ENCODE measurements at places on chromosomes 6 and 20. TPM values are rescaled to one million over a fixed set of nuclear protein-coding genes. Genes with fewer than 3 reads are reported as not detected.

ZSCAN12 gene
- total RNA-seq: 20.7 TPM

- H3K36me3 ChIP-seq: no peaks in the 10 kb centered on the region
- no peaks in the 10 kb centered on the region for H3K4me1 ChIP-seq
- no peaks in the 10 kb centered on the region for H3K27me3 ChIP-seq
These were observed 517.0 kb downstream of the BTBD3 start for GRCh38 chr20:12434672-12435071.

- H3K36me3 ChIP-seq: no peaks in the 10 kb centered on the region
- peak overlapping the region; percentile 11 for H3K4me3 ChIP-seq
- peaks cover 11% of the 10 kb centered on the region for H3K4me1 ChIP-seq
- DNase-seq: peak; percentile 82
- H3K27me3 ChIP-seq: no peaks in the 10 kb centered on the region
- peak overlapping the region; percentile 49 for H3K27ac ChIP-seq
These were observed 49.7 kb downstream of the JPH2 start for GRCh38 chr20:44137266-44137801.

- H3K27me3 ChIP-seq: peaks cover 2% of the 10 kb centered on the region
- H3K4me3 ChIP-seq: no peak overlapping the region
- H3K27ac ChIP-seq: no peak overlapping the region
- H3K36me3 ChIP-seq: no peaks in the 10 kb centered on the region
- H3K4me1 ChIP-seq: peaks cover 9% of the 10 kb centered on the region
These were observed 12.2 kb upstream of the KCNG1 start for GRCh38 chr20:51034988-51035656.

IL17F gene
- not detected for total RNA-seq

OPRM1 gene
- total RNA-seq: not detected

GRCh38 chr20:54726687-54727300 lies 251.4 kb downstream of the DOK5 start:
- no peaks in the 10 kb centered on the region for H3K36me3 ChIP-seq
- H3K27me3 ChIP-seq: no peaks in the 10 kb centered on the region
- H3K4me1 ChIP-seq: no peaks in the 10 kb centered on the region
- H3K27ac ChIP-seq: no peak overlapping the region
- no peak for DNase-seq

GRCh38 chr6:55957961-55958422 lies 82.6 kb upstream of the BMP5 start:
- no peaks in the 10 kb centered on the region for H3K4me1 ChIP-seq
- no peak overlapping the region for H3K27ac ChIP-seq
- no peaks in the 10 kb centered on the region for H3K27me3 ChIP-seq
- H3K36me3 ChIP-seq: no peaks in the 10 kb centered on the region

CTCFL gene
- total RNA-seq: 0.34 TPM

GTSF1L gene
- total RNA-seq: not detected

HACE1 gene
- total RNA-seq: 37.0 TPM

- H3K4me3 ChIP-seq: no peak overlapping the region
- no peaks in the 10 kb centered on the region for H3K4me1 ChIP-seq
- H3K36me3 ChIP-seq: no peaks in the 10 kb centered on the region
- no peak overlapping the region for H3K27ac ChIP-seq
- H3K27me3 ChIP-seq: no peaks in the 10 kb centered on the region
These were observed 568.5 kb upstream of the ID4 start for GRCh38 chr6:19268718-19269117.

- no peak overlapping the region for H3K4me3 ChIP-seq
- H3K27ac ChIP-seq: no peak overlapping the region
- no peak for DNase-seq
- H3K36me3 ChIP-seq: no peaks in the 10 kb centered on the region
These were observed 41.9 kb downstream of the PKHD1 start for GRCh38 chr6:52045481-52045880.

GRCh38 chr6:155212616-155213380 lies 51.0 kb upstream of the CLDN20 start:
- DNase-seq: no peak
- peaks cover 23% of the 10 kb centered on the region for H3K4me1 ChIP-seq
- H3K4me3 ChIP-seq: no peak overlapping the region
- peaks cover 6% of the 10 kb centered on the region for H3K36me3 ChIP-seq

DNA sequence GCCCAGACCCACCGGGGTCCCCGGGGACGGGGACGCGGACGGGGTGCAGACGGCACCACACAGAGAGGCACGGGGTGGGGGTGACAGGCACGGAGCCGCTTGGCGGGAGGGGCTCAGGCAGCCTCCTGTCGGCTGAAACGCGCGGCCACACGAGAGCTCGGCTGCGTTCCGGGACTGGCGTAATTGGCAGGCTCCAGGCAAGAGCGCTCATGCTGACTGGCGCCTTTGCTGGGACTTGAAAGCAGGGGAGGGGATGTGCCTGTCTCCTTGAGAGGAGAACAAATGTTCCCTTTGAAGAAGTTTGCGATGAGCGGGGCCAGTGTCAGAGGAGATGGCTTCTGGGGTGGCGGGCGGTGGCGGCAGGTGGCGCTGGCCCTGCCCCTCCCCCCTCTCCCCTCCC lies 25.8 kb downstream of the BHLHE23 start:
- no peaks in the 10 kb centered on the region for H3K36me3 ChIP-seq
- peaks cover 21% of the 10 kb centered on the region for H3K27me3 ChIP-seq
- H3K4me1 ChIP-seq: peaks cover 33% of the 10 kb centered on the region

AVP gene
- not detected for total RNA-seq

DNA sequence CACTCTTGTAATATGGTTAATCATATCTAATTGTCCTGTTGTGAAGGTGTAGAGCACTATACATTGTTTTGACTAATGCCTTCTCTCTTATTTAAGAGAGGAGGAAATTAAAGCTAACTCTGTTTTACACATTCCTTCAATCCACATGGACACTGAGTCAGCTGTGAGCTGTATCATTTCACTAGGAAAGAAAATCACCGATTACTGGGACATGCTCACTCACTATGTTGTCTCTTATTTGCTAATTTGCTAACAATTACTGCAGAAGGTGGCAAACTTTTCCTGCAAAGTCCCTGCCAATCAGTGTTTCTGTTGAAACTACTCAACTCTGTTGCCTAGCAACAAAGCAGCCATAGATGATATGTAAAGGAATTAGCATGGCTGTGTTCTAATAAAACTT lies 98.2 kb downstream of the BCAS1 start:
- H3K4me3 ChIP-seq: no peak overlapping the region
- H3K27me3 ChIP-seq: no peaks in the 10 kb centered on the region
- H3K4me1 ChIP-seq: no peaks in the 10 kb centered on the region
- H3K27ac ChIP-seq: no peak overlapping the region

OPN5 gene
- total RNA-seq: not detected

GRCh38 chr20:20211988-20212518 lies 155.9 kb upstream of the INSM1 start:
- no peaks in the 10 kb centered on the region for H3K27me3 ChIP-seq
- DNase-seq: no peak
- peaks cover 56% of the 10 kb centered on the region for H3K4me1 ChIP-seq
- no peak overlapping the region for H3K27ac ChIP-seq
- H3K4me3 ChIP-seq: no peak overlapping the region

ERVFRD-1 gene
- total RNA-seq: not detected

DNA sequence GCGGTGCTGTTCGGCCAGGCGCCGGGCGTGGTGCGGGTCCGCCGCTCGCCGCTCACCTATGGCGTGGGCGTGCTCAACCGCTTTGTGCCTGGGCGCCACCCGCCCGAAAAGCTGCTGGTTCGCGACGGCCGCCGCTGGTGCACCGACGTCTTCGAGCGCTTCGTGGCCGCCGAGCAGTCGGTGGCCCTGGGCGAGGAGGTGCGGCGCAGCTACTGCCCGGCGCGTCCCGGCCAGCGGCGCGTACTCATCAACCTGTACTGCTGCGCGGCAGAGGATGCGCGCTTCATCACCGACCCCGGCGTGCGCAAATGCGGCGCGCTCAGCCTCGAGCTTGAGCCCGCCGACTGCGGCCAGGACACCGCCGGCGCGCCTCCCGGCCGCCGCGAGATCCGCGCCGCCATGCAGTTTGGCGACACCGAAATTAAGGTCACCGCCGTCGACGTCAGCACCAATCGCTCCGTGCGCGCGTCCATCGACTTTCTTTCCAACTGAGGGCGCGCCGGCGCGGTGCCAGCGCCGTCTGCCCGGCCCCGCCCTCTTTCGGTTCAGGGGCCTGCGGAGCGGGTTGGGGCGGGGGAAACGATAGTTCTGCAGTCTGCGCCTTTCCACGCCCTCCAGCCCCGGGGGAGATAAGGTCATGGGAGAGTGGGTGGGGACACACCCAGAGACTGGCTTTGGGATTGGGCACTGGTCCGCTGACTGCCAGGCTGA lies 15.7 kb downstream of the ADISSP start:
- no peaks in the 10 kb centered on the region for H3K36me3 ChIP-seq
- DNase-seq: peak; percentile 87
- H3K4me1 ChIP-seq: peaks cover 4% of the 10 kb centered on the region
- H3K27me3 ChIP-seq: peaks cover 62% of the 10 kb centered on the region
- H3K27ac ChIP-seq: no peak overlapping the region

- no peak for DNase-seq
- H3K36me3 ChIP-seq: no peaks in the 10 kb centered on the region
- H3K4me1 ChIP-seq: no peaks in the 10 kb centered on the region
- no peak overlapping the region for H3K4me3 ChIP-seq
- no peak overlapping the region for H3K27ac ChIP-seq
These were observed 23.2 kb upstream of the PTCHD4 start for GRCh38 chr6:48134246-48134645.

GRCh38 chr6:57256541-57256940 lies 34.4 kb upstream of the RAB23 start:
- DNase-seq: no peak
- no peak overlapping the region for H3K27ac ChIP-seq

GRCh38 chr6:32271429-32271828 lies 47.6 kb upstream of the NOTCH4 start:
- no peak for DNase-seq
- H3K27me3 ChIP-seq: no peaks in the 10 kb centered on the region
- H3K27ac ChIP-seq: no peak overlapping the region
- no peaks in the 10 kb centered on the region for H3K36me3 ChIP-seq

GRCh38 chr6:119148825-119149525 lies 70.5 kb upstream of the FAM184A start:
- H3K36me3 ChIP-seq: no peaks in the 10 kb centered on the region
- no peak overlapping the region for H3K27ac ChIP-seq
- H3K27me3 ChIP-seq: no peaks in the 10 kb centered on the region
- no peaks in the 10 kb centered on the region for H3K4me1 ChIP-seq
- no peak overlapping the region for H3K4me3 ChIP-seq

MAP3K5 gene
- total RNA-seq: 0.28 TPM

GRCh38 chr6:1942834-1943233 lies 302.6 kb downstream of the GMDS start:
- no peak overlapping the region for H3K4me3 ChIP-seq
- H3K36me3 ChIP-seq: no peaks in the 10 kb centered on the region

PLEKHG1 gene
- total RNA-seq: 4.6 TPM

- DNase-seq: no peak
- peaks cover 8% of the 10 kb centered on the region for H3K4me1 ChIP-seq
- no peaks in the 10 kb centered on the region for H3K36me3 ChIP-seq
- H3K4me3 ChIP-seq: no peak overlapping the region
These were observed 36.5 kb upstream of the PSMF1 start for GRCh38 chr20:1081891-1082290.

DSP gene
- 38.3 TPM for total RNA-seq

- H3K27me3 ChIP-seq: peaks cover 6% of the 10 kb centered on the region
- no peaks in the 10 kb centered on the region for H3K36me3 ChIP-seq
- no peak for DNase-seq
- H3K4me3 ChIP-seq: no peak overlapping the region
- no peaks in the 10 kb centered on the region for H3K4me1 ChIP-seq
- H3K27ac ChIP-seq: no peak overlapping the region
These were observed 139.9 kb downstream of the COL9A1 start for GRCh38 chr6:70162972-70163371.

GRCh38 chr6:146915671-146916127 lies 288.5 kb upstream of the STXBP5 start:
- no peak overlapping the region for H3K27ac ChIP-seq
- no peaks in the 10 kb centered on the region for H3K36me3 ChIP-seq
- no peaks in the 10 kb centered on the region for H3K4me1 ChIP-seq
- H3K27me3 ChIP-seq: no peaks in the 10 kb centered on the region

NR2E1 gene
- 0.25 TPM for total RNA-seq

- no peak overlapping the region for H3K27ac ChIP-seq
- peaks cover 5% of the 10 kb centered on the region for H3K4me1 ChIP-seq
- no peaks in the 10 kb centered on the region for H3K36me3 ChIP-seq
- no peak overlapping the region for H3K4me3 ChIP-seq
These were observed 71.9 kb upstream of the POPDC3 start for GRCh38 chr6:105251689-105252088.

SPACA1 gene
- not detected for total RNA-seq

SCGN gene
- not detected for total RNA-seq

CDH4 gene
- total RNA-seq: 6.5 TPM

GRCh38 chr6:144335914-144336313 lies 50.8 kb downstream of the UTRN start:
- no peaks in the 10 kb centered on the region for H3K36me3 ChIP-seq
- no peak for DNase-seq
- H3K27me3 ChIP-seq: no peaks in the 10 kb centered on the region
- peaks cover 5% of the 10 kb centered on the region for H3K4me1 ChIP-seq
- no peak overlapping the region for H3K27ac ChIP-seq

GRCh38 chr20:44182863-44183262 lies 4.1 kb downstream of the JPH2 start:
- H3K4me1 ChIP-seq: peaks cover 13% of the 10 kb centered on the region
- DNase-seq: no peak
- H3K4me3 ChIP-seq: no peak overlapping the region
- H3K27ac ChIP-seq: no peak overlapping the region
- H3K36me3 ChIP-seq: no peaks in the 10 kb centered on the region

- H3K4me3 ChIP-seq: no peak overlapping the region
- peak; percentile 4 for DNase-seq
- H3K27me3 ChIP-seq: no peaks in the 10 kb centered on the region
- no peak overlapping the region for H3K27ac ChIP-seq
- no peaks in the 10 kb centered on the region for H3K4me1 ChIP-seq
These were observed 688.4 kb downstream of the HTR1B start for GRCh38 chr6:76774781-76775384.

XKR7 gene
- 0.07 TPM for total RNA-seq

- H3K27ac ChIP-seq: peak overlapping the region; percentile 63
- no peak for DNase-seq
- peaks cover 19% of the 10 kb centered on the region for H3K4me1 ChIP-seq
These were observed 39.4 kb upstream of the EEF1A1 start for GRCh38 chr6:73560182-73560732.
